Activated CD4-positive, alpha-beta T cell treated with anti-CD3 and anti-CD28 coated beads, Interleukin-2, amount 50 U/mL, for 24 hours (primary cell): ENCODE measurements at places on chromosomes 4 and X.

GRCh38 chr4:145154573-145154972 lies 25.8 kb downstream of the OTUD4 start:
- no peak for DNase-seq

- no peak for DNase-seq
These were observed 154.2 kb upstream of the TBL1X start for GRCh38 chrX:9310616-9311015.

GRCh38 chr4:82773057-82773456 lies 25.5 kb downstream of the SCD5 start:
- DNase-seq, result no peak

GRCh38 chr4:40856840-40857362 lies 107.1 kb downstream of the NSUN7 start:
- DNase-seq, result peak; percentile 38

GRCh38 chr4:23828020-23828715 lies 61.7 kb downstream of the PPARGC1A start:
- DNase-seq, result no peak

GRCh38 chrX:39904816-39905537 lies 192.8 kb downstream of the BCOR start:
- DNase-seq, result no peak

DNA sequence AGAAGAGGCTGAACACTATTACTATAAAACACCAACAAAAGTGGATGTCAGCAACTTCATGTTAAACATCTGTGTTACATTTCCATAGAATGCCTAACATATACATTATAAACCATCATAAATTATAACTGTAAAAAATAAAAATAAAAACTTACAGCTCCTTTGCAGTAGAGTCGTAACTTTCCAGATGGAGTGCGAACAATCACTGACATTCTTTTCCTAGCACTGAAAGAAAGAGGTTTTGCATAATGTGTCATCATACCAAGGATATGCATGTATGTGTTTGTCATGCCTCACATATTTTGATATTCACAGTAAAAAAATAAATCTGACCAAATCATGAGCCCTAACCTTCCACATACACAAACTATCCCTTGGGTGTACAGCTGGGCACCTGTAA lies 113.1 kb downstream of the ATP8A1 start:
- DNase-seq, result no peak

DNA sequence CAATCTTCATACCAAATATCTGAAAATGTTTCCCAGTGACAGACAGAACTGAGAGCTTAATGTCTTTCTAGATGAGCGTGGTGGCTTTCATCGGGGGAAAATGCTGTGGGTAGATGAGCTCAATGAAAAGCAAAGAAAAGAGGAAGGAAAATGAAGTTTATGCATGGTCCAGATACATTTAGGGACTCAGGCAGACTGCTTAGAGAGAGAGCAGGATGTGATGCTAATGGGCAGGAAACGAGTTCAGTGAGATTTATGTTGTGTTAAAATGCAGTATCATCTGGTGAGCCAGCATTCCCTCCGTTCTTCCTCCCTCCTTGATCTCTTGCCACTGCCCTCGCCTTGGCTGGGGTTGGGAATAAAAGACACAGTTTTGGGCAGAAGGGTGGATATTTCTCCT lies 229.2 kb downstream of the GBA3 start:
- no peak for DNase-seq

DNA sequence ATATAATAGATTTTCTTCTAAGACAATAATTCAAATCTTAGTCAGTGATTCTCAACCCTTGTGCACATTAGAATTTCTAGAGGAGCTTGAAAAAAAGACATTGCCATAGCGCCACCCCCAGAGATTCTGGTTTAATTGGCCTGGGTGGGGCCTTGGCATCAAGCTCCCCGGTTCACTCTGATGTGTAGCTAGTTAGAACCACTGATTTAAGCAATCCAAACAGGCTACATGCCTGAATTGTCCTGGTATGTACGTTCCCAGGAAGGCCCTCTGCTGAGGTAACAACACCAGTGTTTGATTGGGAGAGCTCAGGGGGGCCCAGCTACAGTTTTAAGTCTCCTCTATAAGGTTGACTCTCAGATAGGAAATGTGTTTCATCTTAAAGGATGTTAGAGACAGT lies 1.3 kb upstream of the ATP10D start:
- no peak for DNase-seq

- no peak for DNase-seq
These were observed 430.3 kb downstream of the SPRY1 start for GRCh38 chr4:123826896-123827295.

GRCh38 chr4:145044341-145044740 lies 53.7 kb downstream of the ANAPC10 start:
- DNase-seq, result no peak

DNA sequence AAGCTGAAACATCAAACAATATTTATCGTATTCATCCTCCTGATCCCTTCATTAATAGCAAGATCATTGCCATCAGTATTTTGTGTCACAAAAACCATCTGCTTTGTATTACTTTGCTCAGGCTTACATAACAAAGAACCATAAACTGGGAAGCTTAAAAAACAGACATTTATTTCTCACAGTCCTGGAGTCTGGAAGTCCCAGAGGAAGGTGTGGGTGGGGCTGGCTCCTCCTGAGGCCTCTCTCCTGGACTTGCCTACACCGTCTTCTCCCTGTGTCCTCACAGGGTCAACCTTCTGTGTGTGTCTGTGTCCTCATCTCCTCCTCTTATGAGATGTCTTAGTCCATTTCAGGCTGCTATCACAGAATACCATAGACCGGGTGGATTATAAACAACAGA lies 61.3 kb upstream of the MXRA5 start:
- DNase-seq, result no peak

GRCh38 chr4:115275615-115276014 lies 162.2 kb upstream of the NDST4 start:
- DNase-seq, result no peak

- DNase-seq, result no peak
These were observed 397.9 kb downstream of the PPP3CA start for GRCh38 chr4:100949350-100949935.

DNA sequence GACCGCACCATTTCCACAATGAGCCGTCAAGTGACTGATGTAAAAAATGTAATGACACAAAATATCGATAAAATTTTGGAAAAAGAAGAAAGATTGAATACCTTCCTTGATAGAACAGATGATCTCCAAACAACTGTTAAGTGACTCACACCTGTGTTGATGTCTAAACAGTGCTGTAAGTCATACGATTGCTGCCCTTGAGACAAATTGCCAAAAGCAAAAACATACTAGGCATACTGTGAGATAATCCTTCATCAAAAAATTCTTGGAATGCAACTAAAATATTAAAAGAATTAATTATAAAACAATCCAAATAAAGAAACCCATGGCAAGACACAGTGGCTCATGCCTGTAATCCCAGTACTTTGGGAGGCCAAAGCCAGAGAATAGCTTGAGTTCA lies 53.4 kb downstream of the HNRNPD start:
- DNase-seq, result no peak

DNA sequence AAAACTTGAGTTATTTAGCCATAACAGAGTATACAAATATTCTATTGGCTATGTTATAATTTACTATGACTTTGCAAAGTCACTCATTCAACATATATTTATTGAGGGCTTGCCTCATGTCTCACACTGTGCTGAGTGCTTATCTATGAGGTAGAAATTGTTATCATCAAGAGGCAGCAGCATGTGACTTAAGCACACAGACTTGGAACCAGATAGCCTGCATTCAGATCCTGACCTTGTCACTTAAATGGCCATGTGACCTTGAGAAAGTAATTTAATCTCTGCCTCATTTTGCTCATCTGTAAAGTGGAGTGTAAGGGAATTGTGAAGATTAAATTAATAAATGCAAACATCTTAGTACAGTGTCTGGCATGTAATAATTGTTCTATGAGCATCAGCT lies 10.1 kb upstream of the EXOSC9 start:
- no peak for DNase-seq
